ENCODE measurements at places on chromosomes 3 and 15.

GRCh38 chr3:153246806-153247205 lies 84.8 kb downstream of the RAP2B start:
- DNase-seq, result no peak

DNA sequence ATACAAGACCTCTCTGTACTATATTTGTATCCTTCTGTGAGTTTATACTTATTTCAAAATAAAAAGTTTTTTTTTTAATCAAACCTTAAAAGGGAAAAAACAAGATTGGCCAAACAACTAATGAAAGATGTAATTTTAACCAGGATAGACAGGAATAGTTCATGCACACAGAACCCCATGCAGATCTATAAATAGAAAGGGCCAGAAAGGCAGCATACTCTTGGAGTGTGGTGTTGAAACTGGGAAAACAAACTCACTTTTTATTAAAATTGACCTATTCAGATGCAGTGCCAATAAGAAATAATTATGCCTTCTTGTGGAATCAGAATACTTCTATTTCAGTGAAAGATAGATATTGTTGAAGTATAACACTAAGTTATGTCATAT lies 204.6 kb downstream of the PLCL2 start:
- no peak for DNase-seq

DNA sequence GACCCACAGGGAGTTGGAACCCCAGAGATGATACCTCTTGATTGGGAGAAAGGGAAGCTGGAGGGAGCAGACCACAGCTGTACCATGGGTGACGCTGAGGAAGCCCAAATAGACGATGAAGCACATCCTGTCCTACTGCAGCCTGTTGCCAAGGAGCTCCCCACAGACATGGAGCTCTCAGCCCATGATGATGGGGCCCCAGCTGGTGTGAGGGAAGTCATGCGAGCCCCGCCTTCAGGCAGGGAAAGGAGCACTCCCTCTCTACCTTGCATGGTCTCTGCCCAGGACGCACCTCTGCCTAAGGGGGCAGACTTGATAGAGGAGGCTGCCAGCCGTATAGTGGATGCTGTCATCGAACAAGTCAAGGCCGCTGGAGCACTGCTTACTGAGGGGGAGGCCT lies 201.1 kb downstream of the AKAP13 start:
- no peak for DNase-seq

DNA sequence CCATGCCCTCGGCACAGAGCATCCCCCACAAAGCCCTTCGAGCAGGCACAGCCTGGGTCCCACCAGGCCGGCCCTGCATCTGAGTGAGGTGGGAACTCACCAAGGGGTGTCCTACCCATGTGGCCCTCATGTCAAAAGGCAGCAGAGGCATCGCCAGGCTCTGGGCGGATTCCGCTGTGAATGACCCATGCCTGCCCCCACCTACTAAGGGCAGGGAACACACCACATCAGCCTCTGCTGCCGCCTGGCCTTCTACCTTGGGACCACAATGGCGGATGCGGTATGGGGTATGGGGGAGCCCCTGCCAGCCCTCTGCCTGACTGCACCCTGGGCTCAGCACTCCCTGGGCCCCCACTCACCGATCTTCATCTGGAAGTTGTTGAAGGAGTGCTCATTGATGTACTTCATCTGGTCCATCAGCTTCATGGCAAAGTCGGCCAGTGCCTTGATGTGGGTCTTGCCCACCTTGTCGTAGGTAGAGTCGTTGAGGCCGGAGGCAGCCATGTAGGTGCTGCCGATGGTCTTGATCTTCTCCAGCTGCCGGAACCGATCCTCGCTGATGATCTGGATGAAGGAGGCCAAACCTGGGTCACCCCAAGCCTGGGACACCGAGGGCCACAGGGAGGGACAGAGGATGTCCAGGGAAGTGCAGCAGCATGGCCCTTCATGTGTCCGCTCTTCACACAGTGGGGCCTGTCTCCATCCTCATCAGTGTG lies 87.8 kb downstream of the SEC22A start:
- no peak for DNase-seq

- no peak for DNase-seq
Observed at GRCh38 chr3:155398046-155398445, 104.6 kb upstream of the STRIT1 start.

GRCh38 chr3:141240687-141241615 lies 9.3 kb downstream of the PXYLP1 start:
- no peak for DNase-seq

GRCh38 chr3:16707260-16707659 lies 102.0 kb upstream of the DAZL start:
- no peak for DNase-seq

DNA sequence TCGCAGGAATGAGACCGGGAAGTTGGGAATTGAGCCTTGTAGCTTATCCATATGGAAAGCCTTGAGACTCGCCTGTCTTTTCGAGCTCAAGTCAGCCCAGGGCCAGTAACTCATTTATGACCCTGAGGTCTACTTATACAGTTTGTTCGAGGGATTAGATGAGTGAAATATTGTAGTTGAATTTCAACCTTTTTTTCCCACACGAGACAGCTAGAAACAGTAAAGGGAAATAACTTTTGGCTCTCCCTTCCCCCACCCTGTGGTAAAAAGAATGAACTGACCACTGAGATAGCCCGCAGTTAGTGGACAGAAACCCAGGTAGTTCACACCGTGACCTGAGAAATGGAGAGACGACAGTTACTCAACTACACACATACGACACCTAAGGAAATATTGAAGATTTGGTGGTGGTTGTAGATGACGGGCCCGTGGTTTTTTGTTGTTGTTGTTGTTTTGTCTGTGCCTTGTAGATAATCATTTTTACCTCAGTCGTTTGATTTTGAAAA lies 841 bp downstream of the EIF3J start:
- DNase-seq, result no peak

DNA sequence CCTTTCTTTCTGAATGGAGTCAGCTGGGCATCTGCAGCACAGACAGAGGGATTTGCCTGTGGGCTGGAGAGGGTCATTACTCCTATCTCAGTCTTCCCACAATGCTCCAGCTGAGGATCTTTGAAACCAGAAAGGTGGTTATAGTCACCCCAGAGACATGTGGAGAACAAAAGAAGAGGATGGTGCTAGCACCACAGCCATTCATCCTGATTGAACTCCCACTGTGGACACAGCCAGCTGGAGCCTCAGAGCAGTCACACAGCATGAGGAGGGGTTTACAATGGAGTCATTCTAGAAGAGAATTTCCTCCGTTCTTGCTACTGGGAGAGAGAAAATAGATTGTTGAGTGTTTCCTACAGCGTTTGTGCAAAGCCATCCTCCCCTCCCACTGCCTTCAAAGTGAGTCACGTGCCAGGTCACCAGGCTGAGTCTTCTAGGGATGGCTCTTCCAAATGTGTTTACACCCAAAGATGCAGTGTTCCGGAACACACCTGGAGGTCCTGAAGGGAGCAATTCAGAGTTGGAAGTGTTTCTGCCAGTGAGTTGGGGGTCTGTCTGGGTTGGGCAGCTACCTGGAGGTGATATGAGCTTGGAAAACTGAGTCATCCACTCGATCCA lies 18.9 kb upstream of the GREM1 start:
- no peak for DNase-seq

DNA sequence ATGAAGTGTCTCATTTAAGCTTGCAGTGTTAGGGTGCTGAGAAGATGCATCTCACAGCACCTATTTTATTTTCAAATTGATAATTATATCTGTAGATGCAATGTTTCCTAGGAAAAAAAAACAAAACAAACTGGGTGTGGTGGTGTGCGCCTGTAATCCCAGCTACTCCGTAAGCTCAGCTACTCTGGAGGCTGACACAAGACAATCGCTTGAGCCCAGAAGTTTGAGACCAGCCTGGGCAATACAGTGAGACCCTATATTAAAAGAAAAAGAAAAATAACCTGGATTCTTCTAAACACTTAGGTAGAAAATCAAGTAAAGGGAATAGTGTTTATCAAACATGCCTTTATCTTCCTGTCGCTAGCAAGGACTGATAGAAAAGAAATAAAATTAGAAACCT lies 1.9 kb downstream of the MINDY2 start:
- no peak for DNase-seq

Measured in HS-27A (cell line).